ENCODE measurements at places on chromosomes 12 and 14.

DNA sequence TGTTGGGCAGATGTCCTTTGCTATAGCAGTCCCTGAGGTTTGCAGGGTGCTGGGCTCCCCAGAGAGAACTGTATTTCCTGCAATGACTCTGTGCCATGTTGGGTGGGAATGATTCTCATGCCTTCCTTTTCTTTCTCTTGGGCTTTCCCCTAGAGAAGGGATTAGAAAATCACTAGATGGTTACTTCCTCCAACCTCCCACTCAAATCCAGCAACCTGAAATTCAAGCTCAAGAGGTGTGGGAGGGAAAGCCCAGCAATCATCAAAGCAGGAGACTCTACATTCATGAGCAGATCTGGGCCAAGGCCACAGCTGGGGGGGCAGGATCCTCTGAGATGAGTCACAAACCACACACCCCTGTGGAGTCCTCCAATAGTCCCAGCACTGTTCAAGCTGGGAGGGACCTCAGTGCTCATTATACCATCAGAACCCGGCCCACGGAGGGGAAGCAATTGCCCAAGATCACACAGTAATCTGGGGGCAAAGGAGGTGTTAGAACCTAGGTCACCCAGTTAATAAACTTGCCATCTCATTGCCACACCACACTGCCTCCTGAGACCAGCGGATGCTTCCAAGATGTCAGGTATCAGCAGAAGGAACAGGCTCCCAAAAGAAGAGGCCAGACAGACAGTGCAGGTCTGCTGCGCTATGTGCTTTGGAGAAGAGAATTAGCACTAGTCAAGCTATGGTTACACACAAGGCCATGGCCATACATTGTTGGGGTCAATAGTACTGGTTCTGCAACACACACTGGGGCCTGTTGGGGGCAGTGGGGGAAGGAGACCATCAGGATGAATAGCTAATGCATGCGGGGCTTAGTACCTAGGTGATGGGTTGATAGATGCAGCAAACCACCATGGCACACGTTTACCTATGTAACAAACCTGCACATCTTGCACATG lies 65.7 kb downstream of the TTC9 start:
- DNase-seq = peak; percentile 25

GRCh38 chr12:2627835-2628191 lies 167.0 kb upstream of the FKBP4 start:
- no peak for DNase-seq

GRCh38 chr12:120847392-120847791 lies 56.8 kb downstream of the SPPL3 start:
- no peak for DNase-seq

- no peak for DNase-seq
These were observed 14.7 kb upstream of the TMED10 start for GRCh38 chr14:75191100-75191499.

DNA sequence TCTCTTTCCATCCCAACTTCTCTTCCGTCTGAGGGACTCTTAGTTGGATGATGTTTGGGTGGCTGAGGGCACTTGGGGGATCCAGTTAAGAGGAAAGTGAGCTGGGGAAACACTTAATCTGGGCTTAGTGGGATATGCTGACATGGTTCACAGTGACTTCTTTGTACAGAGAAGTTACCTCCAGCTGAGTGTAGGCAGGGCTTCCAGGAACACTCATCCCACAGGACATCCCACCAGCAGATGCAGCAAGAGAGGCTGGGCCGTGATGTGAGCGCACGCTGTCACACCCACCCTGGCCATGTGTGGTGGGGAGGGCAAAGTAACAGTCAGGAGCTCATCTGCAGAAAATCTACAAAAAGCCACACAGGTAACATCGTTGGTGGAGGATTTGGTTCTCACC lies 832 bp upstream of the CACNA2D4 start:
- no peak for DNase-seq

- DNase-seq = no peak
These were observed 1.0 kb upstream of the SOCS2 start for GRCh38 chr12:93571365-93571924.

DNA sequence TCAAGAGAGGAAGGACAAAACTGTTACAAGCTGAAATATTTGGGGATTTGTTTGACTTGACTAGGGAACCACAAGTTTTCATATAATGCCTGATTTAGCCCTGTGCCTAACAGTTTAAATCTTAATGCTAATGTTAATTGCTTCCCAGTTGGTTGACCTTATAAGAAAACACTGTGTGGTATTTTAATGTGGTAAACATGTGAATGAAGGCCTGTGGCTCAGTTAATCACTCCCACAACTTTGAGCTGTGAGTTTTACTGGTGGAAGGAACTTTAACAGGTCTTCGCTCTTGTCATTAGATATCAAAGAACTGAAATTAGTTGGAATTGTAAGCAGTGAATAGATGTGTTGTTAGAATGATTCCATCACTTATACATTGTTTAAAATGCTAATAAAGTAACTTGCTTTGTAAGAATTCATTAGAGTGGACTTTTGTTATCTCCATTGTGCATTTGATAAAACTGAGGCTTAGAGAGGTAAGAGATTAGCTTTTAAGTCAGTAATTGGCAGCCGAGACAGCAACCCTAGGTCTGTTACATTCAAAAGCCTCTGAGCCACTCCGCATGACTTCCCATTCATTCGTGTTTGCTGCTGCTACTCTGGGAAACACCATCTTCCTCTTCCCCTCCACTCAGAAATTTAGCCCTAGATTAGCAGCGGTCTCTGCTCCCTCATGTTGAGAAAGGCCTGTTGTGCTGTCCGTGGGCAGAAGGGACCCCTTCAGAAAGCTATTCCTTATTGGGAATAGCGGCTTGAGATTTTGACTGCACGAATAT lies 1.0 kb upstream of the TBK1 start:
- DNase-seq = no peak

DNA sequence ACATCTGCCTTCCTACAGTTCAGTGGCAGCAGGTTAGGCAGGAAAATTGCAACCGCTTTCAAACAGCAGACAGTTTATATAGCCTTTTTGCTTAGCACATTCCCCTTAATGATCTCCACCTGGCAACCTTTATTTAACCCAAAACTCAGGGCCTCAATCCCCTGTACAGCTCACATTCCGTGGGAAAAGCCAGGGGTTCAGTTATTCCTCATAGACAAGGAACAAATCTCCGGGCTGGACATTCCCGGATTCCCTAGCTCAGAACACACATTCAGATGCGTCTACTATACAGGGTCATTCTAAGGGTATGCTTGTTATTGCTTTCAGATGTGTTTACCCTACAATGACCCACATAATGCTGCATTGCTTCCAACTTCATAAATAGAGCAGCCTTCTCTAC lies 73.8 kb upstream of the DCN start:
- no peak for DNase-seq

GRCh38 chr12:95784915-95785314 lies 5.6 kb downstream of the NTN4 start:
- DNase-seq = no peak

GRCh38 chr14:32013083-32013482 lies 64.0 kb upstream of the ARHGAP5 start:
- no peak for DNase-seq

DNA sequence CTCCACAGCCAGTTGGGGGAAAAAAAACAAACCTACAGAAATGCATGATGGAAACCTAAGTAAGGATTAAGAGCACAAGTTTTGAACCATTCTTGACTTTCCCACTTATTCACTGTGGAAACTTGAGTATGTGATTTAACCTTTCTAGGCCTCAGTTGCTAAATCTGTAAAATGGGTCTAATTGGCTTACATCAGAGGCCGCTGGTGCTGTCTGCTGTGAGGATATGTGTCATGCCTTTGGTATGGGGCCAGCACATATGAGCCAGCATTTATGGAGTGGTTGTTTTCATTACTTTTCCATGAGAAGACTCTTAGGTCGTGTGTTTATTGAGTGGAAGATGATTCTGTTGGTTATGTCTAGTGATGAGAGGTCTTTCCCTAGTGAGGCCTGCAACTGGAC lies 102.4 kb downstream of the ESR2 start:
- DNase-seq = peak; percentile 67

DNA sequence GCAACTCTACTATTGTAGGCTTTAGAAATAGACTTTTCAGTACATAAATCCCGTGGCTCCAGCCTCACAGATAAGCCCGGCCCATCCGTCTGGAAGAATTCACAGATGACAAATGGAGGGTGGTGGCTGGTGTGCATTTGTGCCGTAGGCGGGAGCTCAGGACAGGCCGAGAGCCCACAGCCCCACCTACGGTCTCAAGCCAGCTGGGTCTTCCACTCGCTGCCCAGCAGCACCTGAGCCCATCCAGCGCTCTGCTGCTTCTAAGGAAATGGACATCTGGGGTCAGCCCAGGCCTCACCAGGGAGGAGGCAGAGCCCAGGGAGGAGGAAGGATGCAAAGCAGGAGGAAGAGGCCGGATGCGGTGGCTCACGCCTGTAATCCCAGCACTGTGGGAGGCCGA lies 72.8 kb downstream of the KIF26A start:
- DNase-seq = no peak

GRCh38 chr14:81716953-81717352 lies 183.3 kb upstream of the SEL1L start:
- DNase-seq = no peak

GRCh38 chr14:49876563-49877127 lies 16.2 kb upstream of the ARF6 start:
- DNase-seq = no peak

- DNase-seq = no peak
These were observed 24.4 kb upstream of the PTPRQ start for GRCh38 chr12:80419644-80420043.

DNA sequence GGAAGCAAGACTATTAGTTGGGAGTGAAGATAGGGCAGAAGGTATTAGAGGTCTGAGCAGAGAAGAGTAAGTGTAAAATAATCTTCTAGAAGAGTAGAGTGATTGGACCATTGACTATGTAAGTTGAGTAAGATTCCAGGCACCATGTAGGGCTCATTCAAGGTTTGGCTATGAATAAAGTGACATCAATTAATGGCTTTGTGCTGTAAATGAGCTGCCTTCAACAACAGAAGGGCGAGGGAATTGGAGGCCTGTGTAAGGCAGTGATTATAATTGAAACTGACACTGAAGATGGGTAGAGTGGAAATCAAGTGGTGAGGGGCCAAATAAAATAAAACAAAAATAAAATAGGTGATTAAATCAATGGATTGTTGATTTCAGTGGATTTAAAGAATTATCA lies 26.4 kb downstream of the PTPRQ start:
- no peak for DNase-seq

DNA sequence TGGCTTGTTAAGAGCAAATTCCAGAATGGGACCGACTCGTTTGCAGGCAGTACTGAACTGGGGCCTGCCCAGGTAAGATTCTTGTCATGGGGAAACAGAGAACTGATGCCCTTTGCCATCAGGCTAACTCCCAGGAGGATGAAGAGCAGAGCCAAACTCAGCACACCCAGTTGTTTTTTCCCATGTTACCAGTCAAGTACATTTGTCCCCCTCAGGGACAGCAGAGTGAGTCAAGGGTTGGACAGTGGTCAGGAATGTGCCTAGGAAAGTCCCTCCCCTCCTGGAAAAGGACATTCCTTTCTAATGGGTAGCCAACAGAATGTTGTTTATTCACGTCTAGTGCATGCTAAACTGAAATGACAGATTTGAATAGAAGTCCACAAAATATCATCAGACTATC lies 1.6 kb downstream of the ART4 start:
- no peak for DNase-seq

GRCh38 chr12:104637604-104638003 lies 180.9 kb downstream of the CHST11 start:
- no peak for DNase-seq

DNA sequence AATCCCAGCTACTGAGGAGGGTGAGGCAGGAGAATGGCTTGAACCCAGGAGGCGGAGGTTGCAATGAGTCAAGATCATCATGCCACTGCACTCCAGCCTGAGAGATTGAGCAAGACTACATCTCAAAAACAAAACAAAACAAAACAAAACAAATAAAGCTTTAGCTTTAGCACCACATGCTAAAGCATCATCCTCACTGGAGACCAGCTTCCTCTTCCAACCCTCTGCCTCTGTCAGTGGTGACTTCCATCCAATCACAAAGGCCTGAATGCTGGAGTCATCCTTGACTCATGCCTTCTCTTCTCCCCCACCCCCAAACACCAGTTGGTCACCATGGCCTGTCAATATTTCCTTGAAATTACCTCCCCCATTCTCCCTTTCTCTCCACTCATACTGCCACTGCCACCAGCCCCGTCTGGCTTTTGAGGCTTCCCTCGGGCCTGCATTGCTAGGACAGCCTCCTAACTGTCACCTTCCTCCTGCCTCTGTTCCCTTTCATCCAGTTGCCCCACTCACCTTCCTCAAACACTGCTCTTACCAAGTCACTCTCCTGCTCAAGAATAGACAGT lies 1.4 kb downstream of the ZNF385A start:
- DNase-seq = peak; percentile 86

- DNase-seq = no peak
These were observed 56.8 kb upstream of the CHST11 start for GRCh38 chr12:104399740-104400612.

DNA sequence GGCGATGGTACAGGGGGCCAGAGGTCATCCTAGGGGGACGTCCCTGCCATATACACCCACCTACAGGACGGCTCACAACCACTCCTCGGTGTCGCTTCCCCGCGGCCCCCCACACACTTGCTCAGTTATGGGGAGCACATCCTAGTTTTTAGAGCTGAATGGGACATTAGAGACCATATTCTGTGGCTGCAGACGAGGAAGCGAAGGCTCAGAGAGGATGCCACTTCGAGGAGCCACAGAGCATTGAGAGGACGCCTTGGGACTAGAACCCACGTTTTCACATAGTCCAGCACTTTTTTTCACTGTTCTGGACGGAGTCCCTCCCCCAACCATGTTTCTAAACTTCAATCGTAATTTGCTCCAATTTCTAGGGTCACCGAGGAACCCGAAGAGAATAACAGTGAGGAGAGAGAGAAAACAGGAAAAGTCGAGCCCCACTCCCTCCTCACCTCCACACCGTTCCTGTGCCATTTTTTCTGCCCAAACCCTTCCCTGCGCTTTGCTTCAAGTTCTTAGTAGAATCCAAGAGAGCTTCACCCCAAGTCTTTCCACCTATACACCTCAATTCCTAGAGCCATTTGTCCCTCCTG lies 641 bp upstream of the ASCL1 start:
- no peak for DNase-seq

DNA sequence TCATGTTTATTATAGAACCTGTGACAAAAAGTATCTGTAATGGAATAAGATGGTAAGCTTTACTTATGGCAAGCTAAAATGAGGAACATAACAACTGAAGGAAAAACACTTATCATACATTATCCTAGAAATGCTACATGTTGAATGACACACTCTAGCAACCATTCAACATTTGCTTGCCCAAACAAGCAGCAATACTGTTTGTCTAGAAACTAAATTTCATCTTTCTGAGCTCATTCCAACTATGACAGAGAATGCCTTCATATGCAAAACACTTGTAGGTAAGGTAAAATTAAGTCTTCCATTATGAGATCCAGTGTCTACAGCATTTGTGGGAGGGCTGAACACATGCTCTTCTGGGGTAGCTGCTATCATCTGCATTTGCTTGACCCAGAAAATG lies 108.1 kb downstream of the MDGA2 start:
- DNase-seq = no peak

DNA sequence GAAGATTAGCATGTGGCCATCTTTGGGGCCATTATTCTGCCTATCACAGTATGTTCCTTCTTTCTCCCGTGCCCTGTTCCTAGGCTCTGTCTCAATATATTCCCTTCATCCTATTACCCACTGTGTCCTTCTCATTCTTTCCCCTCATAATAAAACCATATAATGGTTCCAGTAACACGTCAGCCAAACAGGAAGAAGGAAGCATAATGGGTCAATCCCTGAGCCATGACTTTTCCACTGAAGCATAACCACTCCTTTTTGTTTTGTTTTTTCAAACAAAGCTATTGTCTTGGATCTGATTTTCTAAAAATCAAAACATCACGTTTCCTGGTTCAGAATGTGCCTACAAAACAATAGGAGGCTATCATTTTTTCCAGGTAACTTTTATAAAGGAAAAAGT lies 21.3 kb upstream of the RHOJ start:
- no peak for DNase-seq

All from skeletal muscle cell (primary cell).